ENCODE measurements at places on chromosomes 6 and 20.

DNA sequence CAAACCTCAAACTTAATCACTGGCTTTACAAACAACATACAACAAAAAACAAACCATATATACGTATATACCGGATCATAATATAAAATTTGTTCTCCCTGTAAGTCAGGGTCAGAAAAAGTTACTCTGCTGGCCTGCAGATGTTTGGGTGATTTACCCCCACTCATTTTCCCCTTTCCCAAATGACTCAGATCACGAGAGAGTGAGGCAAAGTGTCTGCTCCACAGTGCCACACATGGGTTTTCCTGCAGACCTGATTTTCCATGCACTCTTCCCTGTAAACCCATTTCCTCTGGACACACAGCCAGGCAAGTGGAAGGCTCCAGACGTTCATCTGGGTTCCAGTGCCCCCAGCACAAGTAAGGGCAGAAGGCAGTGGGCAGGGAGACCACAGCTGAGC is 23.5 kb downstream of the GFOD1 start:
- no peak for DNase-seq

DNA sequence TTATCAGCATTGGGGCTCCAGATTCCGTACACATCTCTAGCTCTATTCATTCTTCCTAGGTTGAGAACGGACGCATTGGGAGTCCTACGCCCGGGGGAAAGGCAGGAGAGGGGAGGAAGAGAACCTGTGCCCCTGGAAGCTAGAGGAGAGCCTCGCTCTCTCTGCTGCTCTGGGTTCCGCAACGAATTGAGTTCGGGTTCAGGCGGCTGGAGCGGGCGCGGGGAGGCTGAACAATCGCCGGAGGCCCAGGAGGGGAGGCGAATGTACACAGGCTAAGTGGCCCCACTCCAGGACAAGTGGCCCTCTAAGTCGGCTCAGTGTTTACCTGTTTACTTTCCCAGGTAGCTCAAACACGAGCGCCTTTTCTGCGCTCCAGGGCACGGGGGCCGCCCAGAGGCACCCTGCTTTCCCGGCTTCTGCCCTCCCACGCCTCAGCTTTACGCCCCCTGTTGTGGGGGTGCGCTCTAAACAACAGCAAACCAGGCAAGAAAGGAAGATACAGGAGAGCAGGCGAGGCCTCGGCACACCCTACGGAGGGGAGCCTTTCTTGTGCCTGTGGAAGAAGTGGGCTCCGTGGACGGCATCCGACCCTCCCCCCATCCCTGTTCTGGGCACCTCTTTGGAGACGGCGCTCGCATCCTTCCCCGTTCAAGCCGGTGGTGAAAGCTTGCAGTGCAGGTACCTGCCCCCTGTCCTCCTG is 4.6 kb upstream of the NKX2-2 start:
- DNase-seq: no peak

DNA sequence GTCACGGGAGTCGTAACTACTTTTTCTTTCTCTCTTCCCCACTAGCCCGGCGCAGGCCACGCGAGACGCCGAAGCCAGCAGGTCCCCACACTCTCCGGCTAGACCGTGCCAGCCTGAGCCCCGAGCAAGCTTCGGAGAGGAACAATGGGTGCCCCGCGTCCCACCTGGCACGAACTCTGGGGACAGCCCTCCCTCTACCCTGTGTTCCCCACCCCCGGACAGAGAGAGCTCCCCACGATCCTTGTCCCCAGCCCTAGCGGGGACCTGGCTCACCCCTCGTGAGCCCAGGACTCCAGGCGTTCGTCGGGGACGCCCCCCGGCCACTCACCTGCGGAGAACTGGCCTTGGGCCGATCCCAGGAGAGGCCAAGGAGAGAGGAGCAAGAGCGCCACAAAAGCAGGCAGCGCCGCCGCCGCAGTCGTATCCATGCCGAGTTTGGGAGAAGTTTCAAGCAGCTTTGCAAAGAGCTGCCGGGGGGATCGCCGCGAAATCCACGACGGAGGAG is 416 bp downstream of the PTPRK start:
- DNase-seq: no peak

GRCh38 chr6:33297406-33297955 is 1.3 kb downstream of the RGL2 start:
- DNase-seq: peak; percentile 69

DNA sequence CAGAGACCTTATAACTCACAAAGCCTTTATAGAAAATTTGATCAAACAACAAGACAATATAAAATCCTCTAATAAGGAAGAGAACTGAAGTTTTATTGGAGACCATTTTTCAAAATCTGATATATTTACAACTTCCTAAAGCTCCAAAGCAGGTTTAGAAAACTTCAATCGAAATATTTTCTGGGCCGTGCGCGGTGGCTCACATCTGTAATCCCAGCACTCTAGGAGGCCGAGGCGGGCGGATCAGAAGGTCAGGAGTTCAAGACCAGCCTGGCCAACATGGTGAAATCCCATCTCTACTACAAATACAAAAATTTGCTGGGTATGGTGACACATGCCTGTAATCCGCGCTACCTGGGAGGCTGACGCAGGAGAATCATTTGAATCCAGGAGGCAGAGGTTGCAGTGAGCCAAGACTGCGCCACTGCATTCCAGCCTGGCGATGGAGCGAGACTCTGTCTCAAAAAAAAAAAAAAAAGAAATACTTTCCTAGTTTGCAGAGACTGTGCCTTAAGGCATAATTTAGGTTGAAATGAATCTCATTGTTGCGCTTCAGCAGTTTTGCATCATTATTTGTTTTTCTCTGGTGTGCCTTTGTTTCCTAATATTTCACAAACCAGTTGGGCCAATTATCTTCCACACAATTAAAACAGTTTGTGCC is 60.6 kb upstream of the ASIP start:
- DNase-seq: no peak

DNA sequence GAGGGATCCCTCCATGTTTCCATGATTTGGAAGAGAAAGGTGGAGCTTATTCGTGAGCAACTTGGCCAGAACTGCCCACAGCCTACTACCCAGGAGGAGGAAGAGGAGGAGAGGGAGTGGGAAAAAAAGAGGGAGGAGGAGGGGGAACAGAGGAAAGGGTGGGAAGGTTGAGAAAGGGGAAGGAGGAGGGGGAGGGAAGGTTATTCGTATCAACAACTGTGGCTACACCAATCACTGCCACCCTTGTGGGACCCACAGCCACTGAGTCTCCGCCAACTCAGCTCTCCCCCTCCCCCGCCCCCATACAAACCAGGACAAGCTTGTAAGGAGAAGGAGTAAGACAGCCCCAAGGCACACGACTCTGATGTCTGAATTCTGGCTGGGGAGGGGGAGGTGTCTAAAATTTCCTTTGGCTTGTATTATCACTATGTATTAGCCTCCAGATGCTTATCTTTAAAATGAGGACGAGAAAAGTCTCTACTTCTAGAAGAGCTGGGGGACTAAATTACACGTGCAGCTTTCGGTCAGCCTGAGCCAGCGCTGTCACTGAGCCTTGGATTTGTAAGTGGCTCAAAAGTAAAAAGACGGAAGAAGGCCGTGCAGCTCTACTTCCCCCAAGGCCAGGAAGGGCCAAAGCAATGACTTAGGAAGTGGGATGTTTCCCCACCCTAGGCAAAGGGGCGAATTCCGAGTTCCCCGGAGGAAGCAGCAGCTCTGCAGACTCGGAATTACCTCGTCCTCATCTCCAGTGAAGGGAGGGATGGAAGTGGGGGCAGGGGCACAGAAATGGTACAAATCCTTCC is 1.0 kb downstream of the FKBP1A start:
- peak; percentile 60 for DNase-seq

GRCh38 chr6:6811128-6812009 is 222.8 kb downstream of the LY86 start:
- peak; percentile 52 for DNase-seq

DNA sequence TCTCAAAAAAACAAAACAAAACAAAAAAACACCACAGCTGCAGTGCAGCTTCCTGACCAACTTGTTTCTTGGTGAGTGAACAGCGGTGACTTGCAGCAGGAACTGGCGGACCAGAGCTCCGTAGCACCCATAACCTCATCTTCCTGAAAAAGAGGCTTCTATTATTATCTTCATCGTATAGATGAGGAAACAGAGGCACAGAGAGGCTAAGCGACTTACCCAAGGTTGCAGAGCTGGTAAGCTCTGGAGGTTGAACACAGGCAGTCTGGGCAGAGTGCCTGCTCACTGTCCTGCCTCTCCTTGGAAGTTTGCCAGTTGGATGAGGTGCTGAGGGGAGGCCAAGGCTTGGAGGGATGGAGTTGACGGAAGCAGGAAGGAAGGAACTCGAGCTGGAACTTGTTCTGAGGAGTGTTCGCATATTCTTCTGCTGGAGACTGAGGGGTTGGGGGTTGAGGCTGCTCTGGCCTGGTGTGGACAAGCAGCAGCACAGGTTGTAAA is 47.9 kb upstream of the CCDC167 start:
- DNase-seq: no peak

- no peak for DNase-seq
Measured at GRCh38 chr6:125750692-125751333, 1.4 kb downstream of the HEY2 start.

- DNase-seq: no peak
Measured at GRCh38 chr20:1689721-1690120, 32.1 kb upstream of the SIRPG start.

- peak; percentile 69 for DNase-seq
Measured at GRCh38 chr6:116059713-116060571, 749 bp downstream of the FRK start.

DNA sequence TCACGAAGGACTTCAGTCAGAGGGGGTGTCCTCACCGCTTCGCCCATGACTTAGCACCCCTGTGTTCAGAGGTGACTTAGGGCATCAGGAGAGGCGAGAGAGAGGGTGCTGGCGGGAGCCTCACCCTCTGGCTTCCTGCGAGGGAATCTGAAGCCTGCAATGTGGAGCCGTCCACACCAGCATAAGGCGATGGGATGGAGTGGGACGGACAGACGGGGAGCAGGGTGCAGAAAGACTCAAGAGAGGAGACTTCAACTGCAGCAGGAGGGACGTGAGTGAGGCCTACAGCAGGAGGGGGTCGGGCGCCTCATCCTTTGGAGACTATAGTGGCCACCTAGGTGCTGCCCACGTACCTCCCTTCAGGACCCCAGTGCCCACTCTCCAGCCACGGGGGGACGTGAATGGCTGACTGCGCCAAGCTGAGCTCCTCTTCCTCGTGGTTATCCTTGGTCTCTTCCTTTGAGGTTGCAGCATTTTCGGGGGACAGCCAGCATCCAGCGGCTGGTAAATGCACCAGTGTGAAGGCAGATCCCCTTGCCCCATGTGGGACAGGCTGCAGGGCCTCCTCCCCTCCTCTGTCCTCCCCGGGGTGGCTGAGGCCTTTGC is 26.9 kb upstream of the MLN start:
- DNase-seq: no peak

DNA sequence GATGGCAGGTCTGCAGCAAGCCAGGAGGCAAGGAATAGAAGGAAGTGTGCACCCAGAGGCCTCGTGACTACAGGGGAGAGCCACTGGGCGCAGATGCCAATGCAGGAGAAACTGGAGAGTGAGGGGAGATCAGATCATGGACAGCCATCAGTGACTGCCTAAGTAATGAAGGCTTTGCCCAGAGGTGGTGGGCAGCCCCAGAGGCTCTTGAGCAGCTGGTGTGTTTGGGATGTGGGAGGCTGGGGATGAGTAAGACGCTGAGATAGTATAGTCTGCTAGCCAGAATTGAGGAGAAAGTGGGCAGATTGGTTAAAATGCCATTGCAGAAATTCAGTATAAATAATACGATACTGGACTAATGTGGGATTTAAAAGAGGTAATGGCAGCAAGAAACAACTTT is 111.9 kb downstream of the MAP3K4 start:
- DNase-seq: no peak

- no peak for DNase-seq
Measured at GRCh38 chr6:75204959-75205775, 686 bp downstream of the COL12A1 start.

DNA sequence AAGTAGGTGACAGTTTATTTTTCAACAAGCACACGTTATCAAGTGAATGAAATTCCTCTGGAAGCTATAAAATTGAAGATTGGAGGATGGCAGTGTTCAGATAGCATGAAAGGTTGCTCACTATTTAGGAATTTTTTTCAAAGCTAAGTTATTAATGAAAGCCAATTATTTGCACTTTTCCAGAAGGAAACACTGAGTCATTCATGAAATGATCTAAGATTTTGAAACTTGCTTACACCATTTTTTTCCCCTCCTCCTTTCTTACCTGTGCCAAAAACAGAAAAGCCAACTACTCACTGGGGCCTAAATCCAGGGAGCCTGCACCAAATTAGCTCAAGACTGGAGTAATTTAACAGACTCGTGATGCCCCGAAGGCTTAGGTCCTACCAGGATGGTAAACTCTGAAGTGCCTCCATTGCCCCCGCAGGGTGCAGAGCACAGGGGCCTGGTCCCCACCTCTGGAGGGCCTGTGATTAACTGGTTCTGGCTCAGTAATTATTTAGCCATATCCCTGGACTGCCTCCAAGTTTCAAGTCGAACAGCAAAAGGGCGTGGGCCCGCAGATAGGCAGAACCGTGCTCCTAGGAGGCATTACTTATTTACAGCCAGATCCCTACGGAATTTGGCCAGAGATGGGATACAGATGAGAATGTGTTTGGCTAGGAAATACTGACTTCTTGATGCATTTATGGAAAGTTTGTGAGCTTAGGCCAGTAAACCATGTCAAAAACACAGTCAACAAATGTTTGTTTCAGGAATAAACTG is 28.0 kb upstream of the ZNF217 start:
- DNase-seq: peak; percentile 58

DNA sequence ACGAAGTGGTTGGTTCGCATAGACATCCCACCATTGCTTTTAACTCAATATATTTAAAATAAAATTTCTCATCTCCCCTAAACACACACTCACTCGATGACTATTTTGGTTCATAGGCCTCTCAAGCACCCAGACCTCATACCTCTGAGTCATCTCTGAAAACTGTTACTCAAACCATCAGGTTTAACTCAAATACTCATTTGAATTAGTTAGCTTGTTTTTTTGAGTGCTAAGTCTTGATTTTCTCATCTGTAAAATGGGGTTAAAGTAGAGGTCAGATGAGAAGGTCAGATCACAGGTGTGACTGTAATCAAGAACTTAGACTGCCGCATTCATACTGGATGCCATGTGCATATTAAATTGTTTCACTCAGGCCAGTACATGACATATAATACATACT is 243.9 kb upstream of the TENT5A start:
- no peak for DNase-seq

GRCh38 chr6:157911786-157912185 is 69.9 kb upstream of the SYNJ2 start:
- no peak for DNase-seq

- DNase-seq: no peak
Measured at GRCh38 chr6:90644492-90644891, 57.6 kb upstream of the MAP3K7 start.
